ENCODE measurements at places on chromosomes 3 and 15.

GRCh38 chr3:133426721-133427120, 26.9 kb downstream of the BFSP2 start:
- DNase-seq = no peak

DNA sequence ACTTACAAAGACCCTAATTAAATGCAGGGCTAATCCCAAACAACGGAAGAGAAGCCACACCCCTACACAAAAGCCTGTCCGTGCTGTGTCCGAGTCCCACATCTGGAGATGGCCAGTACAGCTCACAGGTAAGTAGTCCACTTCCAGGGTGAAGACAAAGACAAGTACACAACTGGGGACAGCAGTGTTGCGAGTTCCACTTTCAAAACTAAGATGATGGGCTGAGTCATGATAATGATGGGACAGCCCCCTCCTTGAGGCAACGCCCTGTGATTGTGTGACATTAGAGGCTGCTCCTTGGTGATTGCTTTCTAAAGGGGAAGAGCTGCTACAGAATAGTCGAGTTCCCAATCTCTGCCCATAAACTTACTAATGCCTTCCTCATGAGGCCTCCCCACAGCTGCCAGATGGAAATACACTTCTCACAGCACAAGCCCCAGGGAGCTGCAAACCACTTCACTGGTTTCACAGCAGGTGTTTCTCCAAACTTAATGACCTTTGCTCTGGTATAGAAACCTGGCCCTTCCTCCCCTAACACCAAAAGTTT, 27.6 kb downstream of the RFT1 start:
- DNase-seq = no peak

- DNase-seq = no peak
These were observed 73.2 kb downstream of the CORO2B start for GRCh38 chr15:68651916-68652525.

GRCh38 chr15:91289324-91289723, 189.3 kb downstream of the SV2B start:
- no peak for DNase-seq

- peak; percentile 40 for DNase-seq
These were observed 89.3 kb upstream of the C2CD4B start for GRCh38 chr15:62254137-62254934.

- DNase-seq = no peak
These were observed 18.2 kb upstream of the SACM1L start for GRCh38 chr3:45670991-45671390.

DNA sequence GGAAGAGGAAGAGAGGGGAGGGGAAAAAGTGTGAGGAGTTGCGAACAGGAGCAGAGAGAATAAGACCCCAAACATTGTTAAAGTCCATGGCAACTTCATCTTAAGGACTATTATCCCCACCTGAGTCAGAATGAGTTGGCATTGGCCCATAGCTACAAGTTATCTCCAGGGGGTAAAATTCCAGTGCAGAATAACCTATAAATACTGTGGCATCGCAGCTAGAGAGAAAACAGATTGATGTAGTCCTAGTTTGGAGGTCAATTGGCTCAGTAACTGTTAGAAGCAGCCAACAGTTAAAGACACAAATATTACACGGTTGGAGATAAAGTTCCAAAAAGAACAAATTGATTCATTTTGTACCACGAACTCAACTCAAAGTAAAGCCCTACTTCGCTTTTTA, 313.9 kb upstream of the CCDC54 start:
- DNase-seq = no peak

GRCh38 chr3:187027531-187028278, 97.4 kb downstream of the ST6GAL1 start:
- no peak for DNase-seq

- no peak for DNase-seq
These were observed 156.1 kb upstream of the LRRFIP2 start for GRCh38 chr3:37330466-37330865.

DNA sequence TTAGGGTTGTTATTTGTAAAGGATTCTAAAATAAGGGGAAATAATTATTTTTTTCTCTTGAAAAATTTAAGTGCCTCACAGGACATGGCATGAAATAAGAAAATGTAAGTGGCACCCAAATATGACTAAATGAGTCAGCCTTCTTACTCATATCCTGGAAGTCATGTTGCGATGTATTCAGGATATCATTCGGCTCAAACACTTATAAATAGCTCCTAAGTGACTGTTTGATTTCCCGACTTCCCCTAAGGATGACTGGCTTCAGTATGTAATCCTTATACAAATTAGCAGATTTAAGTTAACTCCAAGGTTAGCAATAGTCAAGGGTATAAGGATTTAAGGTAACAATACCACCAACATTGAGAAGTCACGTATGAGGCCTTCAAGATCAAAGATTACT, 57.3 kb upstream of the OSTN start:
- DNase-seq = no peak

- DNase-seq = no peak
These were observed 218.1 kb downstream of the CLSTN2 start for GRCh38 chr3:140152851-140153639.

- DNase-seq = no peak
These were observed 268.9 kb upstream of the LYSMD4 start for GRCh38 chr15:100002086-100002620.

DNA sequence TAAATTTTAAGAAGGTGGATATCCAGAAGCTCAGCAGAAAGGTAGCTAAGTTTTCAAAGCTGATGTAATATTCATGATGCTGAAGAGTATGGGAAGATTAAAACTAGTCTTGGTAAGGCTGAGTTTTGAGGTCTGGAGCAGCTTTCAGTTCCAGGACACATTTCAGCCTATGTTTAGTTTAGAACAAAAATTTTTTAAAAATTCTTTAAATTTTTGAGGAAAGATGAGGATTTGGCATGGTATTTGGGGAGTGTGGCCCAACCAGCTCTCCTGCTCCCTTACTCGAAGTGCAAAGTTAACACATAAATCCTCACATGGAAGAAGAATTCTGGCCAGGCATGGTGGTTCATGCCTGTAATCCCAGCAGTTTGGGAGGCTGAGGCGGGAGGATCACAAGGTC, 1039.1 kb downstream of the NAALADL2 start:
- no peak for DNase-seq

DNA sequence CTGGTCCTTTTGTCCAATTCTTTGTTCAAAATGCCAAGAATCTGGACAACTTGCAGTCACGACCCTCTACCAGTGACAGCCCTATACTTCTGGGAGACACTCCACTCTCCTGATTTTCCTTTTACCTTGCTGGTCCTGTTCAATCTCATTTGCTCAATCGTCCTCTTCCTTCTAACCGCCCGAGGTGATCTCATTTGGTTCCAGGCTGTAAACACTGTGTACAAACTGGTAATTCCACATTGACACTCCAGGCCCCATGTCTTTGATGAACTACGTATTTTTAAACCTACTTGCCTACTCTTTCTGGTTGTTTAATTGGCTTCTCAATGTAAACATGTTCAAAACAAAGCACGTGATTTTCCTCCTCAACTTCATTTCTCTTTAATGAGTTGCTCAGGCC, 23.7 kb upstream of the C3orf49 start:
- DNase-seq = no peak

GRCh38 chr3:138845181-138845601, 10.5 kb upstream of the PIK3CB start:
- DNase-seq = no peak

- DNase-seq = no peak
These were observed 3.1 kb upstream of the CDV3 start for GRCh38 chr3:133570139-133570936.

DNA sequence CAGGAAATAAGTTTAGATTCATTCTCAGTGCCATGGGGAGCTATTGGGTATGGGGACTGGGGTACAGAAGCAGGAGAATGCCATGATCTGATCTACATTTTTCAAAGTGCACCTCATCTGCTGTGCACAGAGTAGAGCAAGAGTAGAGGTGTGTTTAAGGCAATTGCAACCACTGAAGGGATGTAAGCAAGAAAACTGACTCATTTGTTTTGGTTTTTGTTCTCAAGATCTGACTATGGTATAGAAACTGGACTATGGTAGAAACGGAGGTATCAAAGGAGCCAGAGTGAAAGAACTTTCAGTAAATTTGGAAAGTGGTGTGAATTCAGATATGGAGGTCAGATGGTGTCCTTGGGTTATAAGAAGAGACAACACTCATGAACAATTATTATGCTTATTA, 86.2 kb upstream of the CMSS1 start:
- DNase-seq = no peak

- DNase-seq = no peak
These were observed 114.3 kb upstream of the UBE2E1 start for GRCh38 chr3:23691357-23691895.

DNA sequence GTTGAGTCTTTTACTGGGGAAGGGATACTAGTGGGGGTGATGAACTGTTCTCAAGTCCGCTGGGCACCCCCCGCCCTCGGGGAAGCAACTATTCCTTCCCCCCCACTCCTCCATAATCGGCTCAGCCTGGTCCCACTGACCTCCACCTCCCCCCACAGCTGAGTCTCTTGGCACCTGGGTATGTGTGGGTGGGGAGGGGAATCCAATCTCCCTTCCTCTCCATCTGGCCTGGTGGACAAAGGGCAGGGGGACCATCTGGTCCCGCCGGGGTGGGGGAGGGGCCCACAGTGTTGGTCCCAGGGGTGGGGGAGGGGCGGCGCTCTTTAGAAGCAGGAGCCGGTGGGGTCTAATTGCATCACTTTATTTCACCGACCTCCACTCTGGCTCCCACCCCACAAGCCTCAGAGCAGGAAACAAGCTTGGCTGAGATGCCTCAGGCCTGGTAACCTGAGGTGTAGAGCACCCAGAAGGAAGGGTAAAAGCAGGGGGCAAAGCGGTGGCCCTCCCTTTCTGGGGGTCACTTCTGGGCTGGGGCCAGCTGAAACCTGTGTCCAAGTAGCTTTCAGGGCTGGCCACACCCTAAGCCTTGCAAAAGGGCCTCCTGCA, 1.0 kb upstream of the PCBP4 start:
- DNase-seq = no peak

DNA sequence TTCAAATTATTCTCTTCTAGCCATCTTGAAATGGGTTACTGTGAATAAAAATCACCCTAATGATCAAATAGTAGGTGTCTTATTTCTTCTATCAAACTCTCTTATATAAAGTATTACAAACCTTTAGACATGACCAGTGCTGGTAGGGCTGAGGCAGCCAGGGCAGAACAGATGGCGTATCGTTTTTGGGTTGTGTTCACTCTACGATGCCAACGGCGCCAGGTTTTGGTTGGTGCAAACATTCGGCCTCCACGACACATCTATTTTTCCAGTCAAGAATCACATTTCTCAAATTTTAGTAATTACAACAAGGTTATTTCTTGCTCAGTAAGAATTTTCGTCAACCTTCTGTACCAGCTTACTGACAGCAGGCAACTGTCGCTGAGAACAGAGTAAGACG, 2.2 kb downstream of the RPL4 start:
- no peak for DNase-seq

DNA sequence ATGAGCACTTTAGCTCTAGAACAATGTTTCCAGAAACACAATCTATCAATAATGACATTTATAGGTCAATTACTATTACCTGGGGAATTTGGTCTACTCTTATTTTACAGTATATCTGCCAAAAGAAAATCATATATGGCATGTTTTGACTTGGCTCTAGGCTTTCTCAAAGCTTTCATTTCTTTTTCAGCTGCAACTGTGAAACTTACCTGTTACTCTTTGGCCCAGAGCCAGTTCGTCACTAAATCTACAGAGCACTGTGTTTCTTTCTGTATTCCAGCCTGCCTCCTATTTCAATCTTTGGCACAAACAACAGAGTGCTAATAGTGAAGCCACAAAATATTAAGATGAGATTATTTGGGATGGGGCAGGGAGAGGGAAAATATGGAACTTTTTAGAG, 76.0 kb downstream of the P2RY1 start:
- no peak for DNase-seq

DNA sequence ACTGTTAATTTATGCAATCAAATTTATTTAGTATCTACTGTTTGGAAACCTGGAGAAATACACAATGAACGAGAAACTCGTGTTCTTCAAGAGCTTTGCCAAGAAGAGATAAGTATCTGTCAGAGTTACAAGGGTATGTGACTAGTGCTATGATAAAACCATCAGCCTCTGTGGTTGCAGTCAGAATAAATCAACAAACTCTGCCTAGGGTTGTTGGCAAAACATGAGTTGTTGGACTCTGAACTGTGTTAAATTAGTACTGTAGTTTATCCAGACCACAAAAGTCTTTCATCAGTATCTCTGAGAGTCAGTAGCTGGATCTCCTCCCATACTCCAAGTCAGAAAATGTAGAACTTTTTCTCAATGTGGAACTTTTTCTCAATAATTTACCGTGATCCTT, 918.4 kb downstream of the NAALADL2 start:
- DNase-seq = no peak

DNA sequence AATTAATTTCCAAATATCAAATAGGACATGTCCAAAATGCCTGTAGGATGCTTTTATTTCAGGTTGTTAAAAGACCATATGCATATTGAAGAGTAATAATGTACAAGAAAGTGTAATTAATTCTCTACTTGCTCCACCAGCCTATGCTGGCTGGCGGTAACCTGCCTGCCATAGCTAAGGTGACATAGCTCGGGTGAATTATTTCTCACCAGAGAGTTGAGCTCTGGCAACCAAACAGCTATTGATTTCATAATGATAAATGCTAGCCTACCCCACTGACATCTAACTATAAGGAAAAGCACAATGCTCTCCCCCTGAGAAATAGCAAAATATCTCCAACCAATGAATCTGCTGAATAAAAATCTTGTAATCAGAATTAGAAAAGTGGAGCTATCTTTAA, 48.9 kb downstream of the GADL1 start:
- DNase-seq = no peak

- DNase-seq = no peak
These were observed 30.5 kb downstream of the MINDY4B start for GRCh38 chr3:150874666-150875219.

DNA sequence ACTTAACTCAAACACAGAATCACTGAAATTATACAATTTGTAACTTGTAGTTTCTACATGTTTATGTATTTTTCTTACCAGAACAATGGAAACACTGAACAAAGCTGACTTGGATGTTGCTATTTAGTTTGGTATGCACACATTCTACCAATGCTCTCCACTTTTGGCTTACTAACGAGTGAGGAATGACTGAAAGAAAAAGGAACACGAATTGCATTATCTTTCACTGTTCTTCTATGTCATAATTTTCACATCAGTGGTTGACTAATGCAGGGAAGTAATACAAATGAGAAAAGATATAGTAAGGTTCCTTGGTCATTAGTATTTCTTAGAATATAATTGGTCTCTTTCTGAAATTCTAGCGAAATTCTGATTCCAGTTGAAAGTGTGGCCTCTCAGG, 9.8 kb upstream of the CNTN3 start:
- DNase-seq = no peak

DNA sequence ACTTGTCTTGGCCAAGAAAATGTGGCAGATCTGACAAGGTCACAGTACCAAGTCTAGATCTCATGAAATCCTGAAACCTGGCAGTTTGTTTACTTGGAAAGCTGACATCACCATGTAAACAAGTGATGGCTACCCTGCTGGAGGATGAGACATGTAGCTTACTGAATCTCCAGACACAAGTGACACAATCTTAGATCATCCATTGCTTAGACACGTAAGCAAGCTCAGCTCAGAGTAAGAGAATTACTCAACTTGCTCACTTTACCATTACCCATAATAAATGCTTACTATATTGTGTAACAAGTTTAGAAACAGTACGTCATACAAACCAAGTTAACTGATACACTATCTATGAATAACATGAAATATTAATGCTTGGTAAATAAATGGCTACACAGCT, 263.8 kb downstream of the TBC1D5 start:
- DNase-seq = no peak

- DNase-seq = no peak
These were observed 326.3 kb downstream of the UACA start for GRCh38 chr15:70437089-70437488.

Data from NCI-H1436 (cell line).